Stimulated activated CD8-positive, alpha-beta memory T cell treated with anti-CD3 and anti-CD28 coated beads, Interleukin-7, amount 100 ng/mL, for 4 hours (primary cell): ENCODE measurements at places on chromosomes 3 and 15.

GRCh38 chr3:89067736-89068135 is 39.7 kb upstream of the EPHA3 start:
- no peak for DNase-seq

- no peak for DNase-seq
These were observed 52.3 kb downstream of the PCSK6 start for GRCh38 chr15:101437209-101437608.

- DNase-seq = peak; percentile 2
These were observed 71.0 kb downstream of the SETD5 start for GRCh38 chr3:9468460-9468859.

GRCh38 chr3:41574900-41575299 is 375.6 kb downstream of the CTNNB1 start:
- DNase-seq = no peak

DNA sequence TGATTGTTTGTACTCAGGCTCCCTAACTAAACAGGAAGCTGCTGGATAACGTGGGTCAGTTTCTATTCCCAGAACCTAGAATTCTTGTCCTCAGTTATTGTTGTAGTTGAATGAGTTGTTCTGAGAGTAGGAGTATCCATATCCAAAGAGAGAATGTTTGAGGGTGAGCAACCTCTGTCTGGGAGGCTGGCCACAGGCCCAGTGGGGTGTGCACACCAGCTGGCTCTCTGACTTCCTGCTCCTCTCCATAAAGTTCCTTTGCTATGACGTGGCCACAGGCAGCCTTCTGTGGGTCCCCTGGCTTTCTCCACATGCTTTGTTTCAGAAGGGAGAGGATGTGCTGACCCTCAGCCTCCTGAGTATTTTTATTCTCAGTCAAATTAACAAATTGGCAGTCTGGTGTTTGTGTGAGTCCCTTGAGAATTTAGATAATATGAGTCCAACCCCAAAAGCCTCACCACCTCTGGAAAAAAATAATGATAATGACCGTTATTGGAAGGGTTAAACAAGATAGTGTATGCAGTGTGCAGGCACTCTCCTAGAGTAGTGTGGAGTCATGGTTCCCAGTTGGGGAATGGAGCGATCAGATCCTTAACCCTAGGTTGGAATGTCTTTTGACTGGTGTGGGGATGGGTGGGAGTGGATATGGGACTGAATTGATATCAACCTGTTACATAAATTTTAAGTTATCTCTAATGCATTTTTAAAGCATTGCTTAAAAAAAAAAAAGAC is 47.6 kb upstream of the MED12L start:
- DNase-seq = no peak

DNA sequence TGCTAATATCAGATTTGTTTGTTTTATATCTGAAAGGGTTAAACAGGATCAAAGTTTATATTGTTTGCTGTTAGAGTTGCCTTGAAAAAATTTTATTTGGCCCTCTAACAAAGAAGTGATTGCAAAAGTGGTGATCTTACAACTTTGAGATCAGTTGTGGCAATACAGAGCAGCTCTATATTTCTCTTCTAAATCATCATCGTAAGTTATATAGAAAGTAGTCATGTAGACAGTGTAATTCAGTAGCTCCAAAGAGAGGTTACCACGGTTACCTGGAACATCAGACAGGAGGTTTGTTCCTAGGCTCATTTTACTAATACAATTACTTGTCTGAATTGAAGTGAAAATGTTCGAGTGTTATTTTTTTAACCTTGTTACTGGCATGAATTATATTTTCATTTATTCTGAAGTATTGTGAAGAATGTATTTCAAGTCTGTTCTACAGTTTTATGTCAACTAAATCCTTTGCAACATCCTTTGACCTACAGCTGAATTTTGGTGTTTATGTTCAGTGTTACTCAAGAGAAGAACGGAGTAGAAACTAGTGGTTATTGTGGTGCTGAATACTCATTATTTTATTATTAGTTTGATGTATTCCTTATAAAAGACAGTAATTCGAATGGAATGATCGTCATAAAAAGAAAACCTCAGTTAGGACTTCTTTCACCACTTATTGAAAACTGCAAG is 214.2 kb downstream of the NAALADL2 start:
- no peak for DNase-seq

DNA sequence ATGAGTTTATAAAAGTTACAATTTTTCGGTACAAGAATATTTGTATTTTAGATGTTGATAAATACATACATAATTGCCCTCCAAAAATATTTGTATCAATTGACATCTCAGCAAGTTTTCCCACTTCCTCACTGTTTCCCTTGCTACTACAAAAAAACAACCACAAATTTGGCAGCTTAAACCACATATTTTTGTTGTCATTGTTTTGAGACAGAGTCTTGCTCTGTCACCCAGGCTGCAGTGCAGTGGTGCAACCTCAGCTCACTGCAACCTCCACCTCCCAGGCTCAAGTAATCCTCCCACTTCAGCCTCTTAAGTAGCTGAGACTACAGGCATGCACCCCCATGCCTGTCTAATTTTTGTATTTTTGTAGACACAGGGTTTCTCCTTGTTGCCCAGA is 162.8 kb upstream of the RARB start:
- no peak for DNase-seq

- no peak for DNase-seq
These were observed 596.7 kb downstream of the TUSC7 start for GRCh38 chr3:117306299-117306698.

GRCh38 chr3:172216911-172217310 is 177.5 kb downstream of the FNDC3B start:
- DNase-seq = no peak

GRCh38 chr3:37726525-37727290 is 135.0 kb upstream of the CTDSPL start:
- DNase-seq = no peak

GRCh38 chr3:42290966-42291714 is 25.2 kb upstream of the CCK start:
- DNase-seq = no peak

DNA sequence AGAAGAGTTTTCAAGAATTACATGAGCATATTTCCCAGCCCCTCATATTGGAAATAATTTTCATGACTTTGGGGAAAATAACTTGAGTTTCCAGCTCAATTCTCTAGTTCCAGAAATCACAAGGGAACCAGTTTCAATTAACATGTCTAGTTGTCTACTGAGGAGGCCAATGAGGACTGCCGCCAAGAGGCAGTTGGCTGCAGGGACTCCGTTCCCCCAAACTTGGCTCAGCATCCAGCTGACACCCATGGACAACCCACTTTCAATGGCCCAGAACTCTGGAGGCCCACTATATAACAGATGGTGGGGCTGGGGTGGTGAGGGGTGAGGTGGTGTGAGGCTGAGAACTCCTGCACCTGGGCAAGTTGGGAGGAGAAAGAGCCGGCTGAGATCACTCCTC is 86.5 kb upstream of the TNFAIP8L3 start:
- DNase-seq = no peak

GRCh38 chr3:71149959-71150954 is 433.3 kb downstream of the FOXP1 start:
- no peak for DNase-seq

- DNase-seq = no peak
These were observed 7.2 kb downstream of the HERC1 start for GRCh38 chr15:63826528-63826927.

DNA sequence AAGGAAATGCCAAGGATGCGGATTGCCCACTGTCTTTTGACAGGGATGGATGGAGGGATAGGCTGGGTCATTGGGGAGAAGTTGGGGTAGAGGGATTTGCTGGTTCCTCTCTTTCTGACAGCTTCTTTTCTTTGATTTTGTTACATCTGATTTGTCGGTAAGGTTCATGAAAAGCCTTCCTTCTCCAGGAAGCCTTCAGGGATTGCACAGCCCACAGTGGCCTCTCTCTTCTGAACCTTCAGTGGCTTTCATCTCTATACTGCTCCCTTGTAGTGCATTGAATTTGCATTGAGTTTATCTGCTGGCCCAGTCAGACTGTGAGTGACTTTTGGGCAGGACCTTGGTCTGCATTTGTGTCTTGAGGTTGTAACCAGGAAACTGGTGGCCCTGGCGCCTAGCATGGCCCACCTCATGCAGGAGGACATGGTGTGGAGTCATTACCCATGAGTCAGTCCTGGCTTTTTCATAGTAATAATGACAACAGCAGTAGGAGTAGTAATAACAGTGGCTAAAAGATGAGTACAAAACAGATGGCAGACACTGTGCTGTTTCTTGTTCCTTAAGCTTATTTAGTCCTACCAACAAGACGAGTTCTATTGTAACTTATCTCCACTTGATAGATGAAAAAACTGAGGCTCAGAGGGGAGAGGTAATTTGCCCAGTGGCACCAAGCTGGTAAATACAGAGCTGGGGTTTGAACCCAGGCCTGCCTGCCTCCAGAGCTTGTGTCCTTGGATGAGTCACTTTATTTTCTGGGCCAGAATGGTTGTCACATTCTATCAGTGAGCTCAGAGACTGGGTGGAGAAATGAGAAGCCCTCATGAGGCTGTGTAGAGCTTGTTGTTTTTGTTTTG is 28.4 kb downstream of the SMAD6 start:
- DNase-seq = no peak

GRCh38 chr3:64694114-64694513 is 6.3 kb upstream of the ADAMTS9 start:
- no peak for DNase-seq

DNA sequence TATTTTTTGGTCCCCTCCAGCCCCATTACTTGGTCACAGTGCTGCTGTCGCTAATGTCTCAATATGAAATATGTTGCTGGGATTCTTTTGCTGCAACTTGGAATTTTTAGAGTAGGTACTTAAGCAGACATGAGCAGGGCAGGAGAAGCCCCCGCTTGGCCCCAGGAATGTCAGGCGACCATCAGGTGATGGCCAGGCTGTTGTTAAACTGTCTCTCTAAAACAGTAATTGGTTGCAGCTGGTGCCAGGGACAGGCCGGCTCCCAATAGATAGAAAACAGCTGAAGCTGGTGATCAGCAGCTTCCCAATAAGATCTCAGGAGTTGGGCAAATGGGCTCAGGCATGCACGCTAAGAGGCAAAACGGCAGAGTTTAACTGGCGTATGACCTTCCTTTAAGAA is 329.9 kb upstream of the TBL1XR1 start:
- DNase-seq = no peak

GRCh38 chr3:33826206-33826605 is 27.8 kb downstream of the PDCD6IP start:
- no peak for DNase-seq

- no peak for DNase-seq
These were observed 24.8 kb downstream of the TYRO3 start for GRCh38 chr15:41583795-41584194.

GRCh38 chr15:33344530-33344929 is 33.8 kb downstream of the RYR3 start:
- DNase-seq = no peak

GRCh38 chr15:33448151-33448550 is 137.4 kb downstream of the RYR3 start:
- no peak for DNase-seq
